ENCODE measurements at places on chromosomes 5 and 9.

DNA sequence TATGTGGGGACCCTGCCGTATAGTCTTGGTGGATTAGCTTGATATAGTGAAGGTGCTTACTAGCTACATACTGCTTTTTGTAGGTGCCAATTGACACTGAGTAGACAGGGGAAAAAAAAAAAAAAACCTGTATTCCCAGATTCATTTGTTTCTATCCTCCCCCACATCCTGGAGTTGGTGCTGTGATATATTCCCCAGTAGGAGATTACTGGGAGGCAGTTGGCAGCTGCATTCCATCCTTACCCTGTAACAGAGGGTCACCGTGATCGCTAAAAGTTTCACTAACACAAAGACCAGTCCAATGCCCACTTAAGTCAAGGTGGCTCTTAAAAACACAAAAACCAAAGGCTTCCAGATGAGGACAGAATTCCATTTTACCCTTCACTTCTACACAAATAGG is 27.4 kb upstream of the TOMM5 start:
- DNase-seq: no peak

DNA sequence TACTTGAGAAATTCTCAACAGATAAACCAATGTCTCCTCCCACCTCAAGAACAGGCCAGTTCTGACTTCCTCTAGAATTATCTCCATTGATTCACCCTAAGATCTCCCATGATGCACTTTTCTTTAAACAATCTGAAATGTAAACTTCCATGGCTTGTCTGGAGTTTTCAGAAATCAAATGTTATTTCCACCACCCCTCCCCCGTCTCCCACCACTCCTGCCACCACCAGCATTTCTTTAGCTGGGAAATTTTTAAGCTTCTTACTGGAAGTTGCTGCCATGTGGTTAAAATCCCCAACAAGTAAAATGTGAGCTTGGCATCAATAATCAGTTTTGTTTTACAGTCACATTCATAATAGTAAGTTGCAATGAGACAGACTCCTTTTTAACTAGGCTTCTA is 32.8 kb upstream of the BASP1 start:
- DNase-seq: no peak

DNA sequence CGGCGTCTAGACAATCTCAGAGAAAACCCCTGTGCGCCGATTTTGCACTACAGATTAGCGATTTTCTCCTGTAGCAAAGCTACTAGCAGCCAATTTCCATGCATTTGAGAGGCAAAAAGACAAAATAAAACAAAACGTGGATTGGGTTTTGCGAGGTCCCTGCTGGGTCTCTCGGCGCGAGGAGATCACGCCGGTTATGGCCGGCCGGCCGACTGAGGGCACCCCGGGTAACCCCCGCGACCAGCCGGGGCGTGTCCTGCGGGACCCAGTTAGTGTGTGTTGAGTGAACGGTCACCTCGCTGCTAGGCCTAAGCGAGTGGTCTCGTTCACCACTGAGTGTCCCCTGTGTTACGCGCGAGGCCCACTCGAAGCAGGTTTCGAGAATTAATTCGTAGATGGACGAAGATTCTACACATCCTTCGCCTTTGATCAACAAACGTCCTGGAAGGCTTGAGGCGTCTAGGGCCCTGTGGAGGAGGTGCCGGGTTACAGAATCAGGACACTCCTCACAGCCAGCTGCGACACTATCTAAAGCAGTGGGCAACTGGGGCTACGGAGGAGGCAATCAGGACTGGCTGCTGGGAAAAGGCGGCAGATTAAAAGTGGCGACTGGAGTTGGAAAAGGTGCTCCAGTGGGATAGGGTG is 764 bp upstream of the VDAC1 start:
- no peak for DNase-seq

DNA sequence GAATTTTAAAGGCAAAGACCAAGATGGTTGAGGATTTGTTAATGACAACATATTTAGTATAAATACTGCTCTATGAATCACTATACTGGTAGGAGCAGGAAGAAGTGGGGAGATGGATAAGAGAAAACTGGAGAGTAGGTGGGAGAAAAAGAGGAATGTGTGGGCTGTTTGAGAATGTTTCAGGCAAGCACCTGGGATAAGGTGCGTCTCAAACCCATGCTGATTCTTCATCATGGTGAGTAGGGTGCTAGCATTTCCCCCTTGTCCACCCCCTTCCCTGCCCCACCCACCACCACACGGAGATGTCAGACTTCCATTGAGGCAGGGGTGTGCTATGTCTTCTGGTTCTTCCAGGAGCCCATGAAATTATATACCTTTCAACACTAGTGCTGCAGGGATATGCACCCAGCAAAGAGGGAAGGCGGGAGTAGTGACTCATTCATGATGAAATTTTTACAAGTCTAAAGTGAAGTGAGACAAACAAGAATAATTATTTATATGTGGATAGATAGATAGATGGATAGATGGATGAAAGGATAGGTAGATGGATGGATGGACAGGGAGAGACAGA is 54.3 kb downstream of the MTX3 start:
- no peak for DNase-seq

GRCh38 chr9:94112716-94113465 is 28.6 kb downstream of the PTPDC1 start:
- DNase-seq: no peak

GRCh38 chr5:6936031-6936430 is 222.8 kb downstream of the TENT4A start:
- DNase-seq: no peak

DNA sequence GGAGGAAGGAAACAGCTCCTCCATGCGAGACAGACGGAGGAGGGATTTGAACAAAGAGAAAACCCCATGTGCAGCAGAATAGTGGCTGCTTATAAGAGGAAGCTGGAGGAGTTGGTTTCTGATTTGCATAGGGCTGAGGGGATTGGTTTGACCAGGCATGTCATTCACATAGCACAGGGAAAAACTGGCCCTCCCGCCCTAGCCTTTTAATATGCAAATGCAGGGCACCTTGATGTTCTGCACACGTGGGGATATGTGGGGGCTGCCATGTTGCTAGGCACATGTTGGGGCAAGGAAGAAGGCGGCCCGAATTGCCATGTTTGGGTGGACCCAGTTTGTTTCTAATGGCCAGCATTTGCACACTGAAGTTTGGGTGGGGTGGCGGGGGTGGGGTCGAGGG is 42.2 kb downstream of the OSMR start:
- no peak for DNase-seq
